Esophagus mucosa (tissue), 1 donor: ENCODE measurements at places on chromosomes 7 and 10. TPM values are rescaled to one million over a fixed set of nuclear protein-coding genes. Genes with fewer than 3 reads are reported as not detected.

Gene HOGA1
- 1.7 TPM for total RNA-seq

- ATAC-seq, result no peak
These were observed 98.5 kb downstream of the CHN2 start for GRCh38 chr7:29292886-29293658.

GRCh38 chr7:20019757-20020432 lies 197.3 kb downstream of the MACC1 start:
- ATAC-seq, result no peak

DNA sequence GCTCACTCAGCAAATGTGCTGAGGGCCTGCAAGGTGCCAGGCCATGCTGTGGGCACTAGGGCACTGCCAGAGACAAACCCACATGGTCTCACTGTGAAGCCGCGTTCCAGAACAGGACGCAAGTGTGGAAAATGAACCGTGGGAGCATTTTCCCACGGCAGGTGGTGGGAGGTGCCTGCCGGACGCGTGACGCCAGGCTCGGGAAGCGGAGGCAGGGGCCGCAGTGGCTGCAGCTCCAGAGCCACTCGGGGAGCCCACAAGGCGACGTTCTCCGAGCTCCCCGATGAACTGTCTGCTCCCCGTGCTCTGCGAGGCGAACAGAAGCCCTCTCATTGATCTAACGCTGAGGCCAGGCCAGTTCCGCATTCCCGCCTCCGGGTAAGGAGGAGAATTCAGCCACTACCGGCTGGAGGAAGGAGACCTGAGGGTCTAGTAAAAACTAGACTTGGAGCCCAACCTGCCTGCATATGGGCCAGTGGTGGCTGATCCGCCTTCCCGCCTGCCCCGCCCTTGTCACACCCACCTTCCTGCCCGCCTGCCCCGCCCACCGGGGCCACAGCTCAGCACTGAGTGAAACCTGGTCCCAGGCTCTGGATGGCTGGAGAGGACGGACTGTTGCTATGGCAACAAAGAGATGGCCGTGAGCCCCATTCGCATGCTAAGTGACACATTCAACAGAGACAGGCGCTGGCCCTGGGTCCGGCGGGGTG lies 13.1 kb downstream of the ADGRA1 start:
- peak; percentile 54 for ATAC-seq

DNA sequence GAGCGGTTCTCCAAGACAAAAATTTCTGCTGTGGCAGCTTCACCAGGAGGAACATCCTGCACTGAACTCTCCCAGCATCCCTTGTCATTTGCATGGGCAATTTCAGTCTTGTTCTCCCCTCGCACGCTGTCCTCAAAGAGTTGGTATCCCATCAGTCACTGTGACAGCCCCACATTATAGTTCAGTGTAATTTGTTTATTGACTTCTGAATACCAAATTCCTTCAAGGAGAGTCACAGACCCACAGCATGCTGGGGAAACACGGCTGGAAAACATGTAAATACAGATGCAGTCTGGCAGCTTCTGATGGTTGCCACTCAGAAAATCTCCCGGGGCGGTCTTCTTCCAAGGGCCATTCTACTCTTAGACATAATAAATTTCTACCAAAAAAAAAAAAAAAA lies 151.0 kb upstream of the NEBL start:
- no peak for ATAC-seq
